Progenitor cell of endocrine pancreas (in vitro differentiated cells): ENCODE measurements at places on chromosomes 1 and 21. TPM values are rescaled to one million over a fixed set of nuclear protein-coding genes. Genes with fewer than 3 reads are reported as not detected.

GRCh38 chr1:47181955-47182675 is 7.7 kb downstream of the PDZK1IP1 start:
- DNase-seq: no peak

DNA sequence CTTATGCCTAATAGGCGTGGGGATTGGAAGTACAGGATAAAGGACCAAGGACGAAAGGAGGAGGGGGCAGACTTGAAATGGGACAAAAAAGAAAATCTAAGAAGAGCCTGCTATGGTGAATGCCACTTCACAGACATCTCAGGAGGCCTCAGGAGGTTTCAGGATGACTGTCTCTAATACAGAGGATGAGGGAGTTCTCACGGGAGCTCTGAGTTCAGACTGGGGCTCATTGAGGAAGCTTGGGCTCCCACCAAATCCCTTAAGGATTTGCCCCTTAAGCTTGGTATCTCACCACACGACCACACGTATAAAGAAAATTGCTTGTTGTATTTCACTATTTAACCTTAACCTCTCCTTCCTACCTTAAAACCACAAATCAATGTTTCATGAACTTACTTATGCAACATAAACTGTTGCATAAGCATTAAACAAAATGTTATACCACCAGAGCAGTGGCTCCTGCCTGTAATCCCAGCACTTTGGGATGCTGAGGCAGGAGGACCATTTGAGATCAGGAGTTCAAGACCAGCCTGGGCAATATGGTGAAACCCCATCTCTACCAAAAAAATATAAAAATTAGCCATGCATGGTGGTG is 12.4 kb downstream of the SLC30A1 start:
- DNase-seq: no peak

- no peak for DNase-seq
Observed at GRCh38 chr21:41008974-41009373, 159.0 kb upstream of the BACE2 start.

- no peak for DNase-seq
Observed at GRCh38 chr1:185042737-185043136, 2.6 kb upstream of the RNF2 start.

GRCh38 chr1:77430966-77431690 is 149.3 kb downstream of the AK5 start:
- no peak for DNase-seq

GRCh38 chr1:89954401-89954800 is 40.5 kb upstream of the ZNF326 start:
- DNase-seq: no peak

DNA sequence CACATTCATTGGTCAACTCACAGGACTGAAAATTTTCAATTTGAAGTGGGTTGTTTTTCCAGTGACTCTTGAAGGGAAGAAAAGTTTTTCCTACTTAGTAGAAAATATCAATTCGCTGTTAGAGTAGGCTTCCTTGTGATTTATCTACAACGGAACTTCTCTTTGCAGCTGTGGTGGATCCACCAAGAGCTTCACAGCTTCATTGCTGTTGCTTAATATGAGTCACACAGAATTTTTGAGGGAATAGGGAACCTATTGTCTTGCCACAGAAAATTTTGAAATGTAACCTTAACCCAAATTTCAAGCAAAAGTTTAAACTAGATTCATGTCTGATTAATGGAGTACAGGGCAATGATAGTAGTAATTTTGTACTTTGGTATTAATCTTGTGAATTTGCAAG is 58.4 kb upstream of the IFI44L start:
- no peak for DNase-seq

- no peak for DNase-seq
Observed at GRCh38 chr1:234725177-234726132, 115.5 kb upstream of the IRF2BP2 start.

- no peak for DNase-seq
Observed at GRCh38 chr1:234987415-234988154, 141.1 kb downstream of the TOMM20 start.

GRCh38 chr1:15088281-15088971 is 65.1 kb upstream of the TMEM51 start:
- no peak for DNase-seq

DNA sequence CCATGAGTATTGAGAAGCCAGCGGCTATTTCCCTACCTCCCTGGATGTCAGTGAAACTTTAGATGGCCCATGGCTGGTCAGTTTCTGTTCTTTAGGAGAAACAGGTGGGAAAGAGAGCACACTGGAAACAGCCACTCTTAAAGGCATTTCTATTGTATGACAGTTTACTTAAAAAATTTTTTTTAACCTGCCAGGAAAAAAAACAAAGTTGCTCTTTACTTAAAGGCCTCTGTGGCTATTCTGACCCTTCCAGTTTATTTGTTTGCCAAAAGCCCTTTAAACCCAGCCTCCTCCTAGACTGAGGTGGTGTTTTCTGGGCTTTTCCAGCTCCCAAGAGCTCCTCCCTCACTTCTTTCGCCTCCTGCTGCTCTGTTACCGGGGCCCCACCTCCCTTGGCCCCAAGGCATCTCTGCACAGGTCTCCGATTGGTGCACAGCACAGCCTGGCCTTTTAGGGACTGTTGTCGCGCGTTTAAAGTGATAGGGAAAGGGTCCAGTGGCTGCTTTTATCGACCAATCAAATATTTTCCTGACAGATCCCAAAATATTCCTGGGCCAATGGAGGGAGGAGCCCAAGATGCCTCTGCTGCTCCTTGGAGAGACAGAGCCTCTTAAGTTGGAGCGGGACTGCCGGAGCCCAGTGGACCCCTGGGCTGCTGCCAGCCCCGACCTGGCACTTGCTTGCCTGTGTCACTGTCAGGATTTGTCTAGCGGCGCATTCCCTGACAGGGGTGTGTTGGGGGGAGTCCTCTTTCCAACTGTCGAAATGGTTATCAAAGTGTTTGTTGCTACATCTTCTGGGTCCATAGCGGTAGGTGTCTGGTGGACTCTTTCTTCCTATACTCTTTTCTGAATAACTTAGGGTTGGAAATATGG is at the start of gene SH3BGR:
TSS of gene SH3BGR (plus strand) at position 639 of the 875 bp plus-strand sequence. CDS start at position 766, 127 bp downstream.
- DNase-seq: no peak

DNA sequence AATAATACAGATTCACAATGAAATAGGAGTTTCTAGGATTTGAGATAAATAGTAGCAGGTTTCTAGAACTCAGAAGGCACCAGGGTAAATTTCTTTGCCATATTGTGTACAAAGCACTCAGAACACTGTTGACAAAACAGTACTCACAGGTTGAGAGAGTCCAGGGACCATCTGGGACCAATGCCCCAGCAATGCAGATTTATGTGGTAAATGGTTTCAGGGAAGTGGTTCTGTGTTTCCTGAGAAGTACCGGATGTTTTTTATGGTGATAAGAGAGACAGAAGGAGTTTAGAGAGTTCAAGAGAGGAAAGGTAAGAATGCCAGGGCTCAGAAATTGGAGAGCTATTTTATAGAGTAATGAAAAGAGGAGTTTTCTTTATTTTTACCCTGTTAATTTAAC is 29.6 kb upstream of the DIPK1A start:
- no peak for DNase-seq

DNA sequence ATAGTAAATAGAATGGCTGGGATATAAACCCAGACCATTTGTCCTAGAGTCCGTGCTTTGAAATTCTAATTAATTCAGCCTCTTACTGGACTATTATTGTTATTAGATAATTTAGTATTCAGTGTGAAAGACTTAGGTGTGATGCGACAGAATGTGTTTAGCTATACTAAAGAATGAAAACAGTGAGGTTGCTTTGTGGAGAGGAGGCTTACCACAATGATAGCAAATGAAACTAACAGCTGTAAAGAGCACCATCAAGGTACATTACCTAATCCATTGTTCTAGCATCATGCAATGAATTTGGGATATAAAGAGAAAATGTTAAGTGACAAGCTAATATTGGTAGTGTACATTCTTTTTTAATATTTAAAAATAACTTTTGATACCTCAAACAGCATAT is 911.1 kb downstream of the KCNT2 start:
- DNase-seq: no peak

DNA sequence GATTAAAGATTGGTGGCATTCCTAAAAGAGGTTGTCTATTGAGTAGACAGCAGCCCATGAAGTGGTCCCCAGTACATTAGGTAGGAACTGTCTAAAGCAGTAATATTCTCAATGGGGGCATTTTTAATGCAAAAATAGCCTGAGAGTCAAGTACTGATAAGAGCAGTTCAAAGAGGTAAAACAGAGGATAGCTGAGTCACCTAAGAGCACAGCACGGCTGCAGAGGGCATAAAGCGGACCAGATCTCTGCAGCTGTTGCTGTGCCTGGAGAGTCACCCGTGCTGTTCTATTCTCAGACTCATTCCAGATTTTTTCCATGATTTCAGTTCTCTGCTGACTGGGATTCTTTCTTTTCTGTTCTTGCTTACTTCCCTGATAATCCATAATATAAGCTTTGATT is 313.2 kb downstream of the OLFM3 start:
- no peak for DNase-seq

GRCh38 chr21:33133892-33134291 is 64.0 kb downstream of the OLIG1 start:
- DNase-seq: no peak

- no peak for DNase-seq
Observed at GRCh38 chr1:233340966-233341516, 13.5 kb downstream of the MAP3K21 start.

GRCh38 chr21:40840401-40841125 is 6.4 kb downstream of the DSCAM start:
- DNase-seq: no peak

DNA sequence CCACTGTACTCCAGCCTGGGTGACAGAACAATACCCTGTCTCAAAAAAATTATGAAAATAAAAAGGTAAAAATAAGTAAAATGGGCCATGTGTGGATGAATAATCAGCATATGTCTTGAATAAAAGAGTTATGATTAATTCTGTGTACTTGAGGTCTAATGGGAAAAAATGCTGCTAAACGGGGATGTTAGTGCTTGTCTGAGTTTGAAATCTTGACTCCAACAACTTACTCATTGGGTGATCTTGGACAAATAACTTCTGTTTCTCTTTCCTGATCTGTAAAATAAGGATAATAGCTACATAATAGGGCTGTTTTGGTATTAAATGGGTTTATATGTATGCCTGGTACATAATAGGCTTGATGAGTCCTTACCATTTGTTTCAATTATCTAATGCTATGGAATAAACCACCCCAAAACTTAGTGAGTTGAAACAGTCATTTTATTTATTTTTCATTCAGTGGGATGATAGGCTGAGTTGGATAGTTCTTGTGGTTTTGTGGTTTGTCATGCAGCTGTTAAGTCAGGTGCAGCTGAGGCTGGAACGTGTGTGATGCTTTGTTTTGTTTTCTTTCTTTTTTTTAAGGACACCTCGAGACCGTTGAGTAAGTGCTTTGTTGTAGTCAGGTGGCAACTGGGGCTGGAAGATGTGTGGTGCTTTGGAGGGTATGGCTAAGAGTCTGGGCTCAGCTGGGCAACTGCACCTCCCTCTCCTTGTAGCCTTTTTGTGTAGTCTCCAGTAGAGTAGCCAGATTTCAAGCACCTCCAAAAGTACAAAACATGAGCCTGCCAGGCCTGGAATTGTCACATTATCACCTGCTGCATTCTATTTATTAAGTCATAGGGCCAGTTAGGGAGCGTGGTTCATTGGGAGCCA is 4.9 kb downstream of the MDM4 start:
- DNase-seq: no peak

- no peak for DNase-seq
Observed at GRCh38 chr1:160209321-160210046, 4.3 kb downstream of the PEA15 start.

- DNase-seq: no peak
Observed at GRCh38 chr1:29713857-29714256, 477.5 kb downstream of the PTPRU start.

GRCh38 chr1:24963943-24964693 is 34.0 kb upstream of the RUNX3 start:
- DNase-seq: no peak

GRCh38 chr1:2235300-2235998 is 7.3 kb downstream of the SKI start:
- no peak for DNase-seq

GRCh38 chr1:184691719-184692324 is 62.8 kb downstream of the EDEM3 start:
- DNase-seq: no peak

- DNase-seq: no peak
Observed at GRCh38 chr1:245825128-245825901, 670.5 kb downstream of the KIF26B start.

DNA sequence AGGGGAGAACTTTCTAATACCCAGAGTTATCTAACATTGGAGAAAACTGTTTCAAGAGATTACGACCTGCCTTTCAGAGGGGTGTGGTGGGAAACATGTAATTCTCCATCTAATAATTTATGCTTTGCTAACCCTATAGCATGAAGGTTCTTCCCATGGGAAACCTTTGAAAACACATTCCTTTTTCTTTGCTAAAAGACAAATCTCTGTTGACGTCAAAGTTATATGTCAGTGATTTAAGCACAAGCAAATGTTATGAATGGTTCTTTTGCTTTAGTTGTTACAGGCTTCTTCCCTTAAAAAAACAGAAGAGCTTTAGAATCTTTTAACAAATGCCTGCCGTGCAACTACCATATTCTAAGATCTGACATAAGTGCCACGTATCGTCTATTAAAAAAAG is 19.2 kb downstream of the FMO2 start:
- no peak for DNase-seq

GRCh38 chr1:172515436-172515835 is 17.5 kb upstream of the SUCO start:
- no peak for DNase-seq

DNA sequence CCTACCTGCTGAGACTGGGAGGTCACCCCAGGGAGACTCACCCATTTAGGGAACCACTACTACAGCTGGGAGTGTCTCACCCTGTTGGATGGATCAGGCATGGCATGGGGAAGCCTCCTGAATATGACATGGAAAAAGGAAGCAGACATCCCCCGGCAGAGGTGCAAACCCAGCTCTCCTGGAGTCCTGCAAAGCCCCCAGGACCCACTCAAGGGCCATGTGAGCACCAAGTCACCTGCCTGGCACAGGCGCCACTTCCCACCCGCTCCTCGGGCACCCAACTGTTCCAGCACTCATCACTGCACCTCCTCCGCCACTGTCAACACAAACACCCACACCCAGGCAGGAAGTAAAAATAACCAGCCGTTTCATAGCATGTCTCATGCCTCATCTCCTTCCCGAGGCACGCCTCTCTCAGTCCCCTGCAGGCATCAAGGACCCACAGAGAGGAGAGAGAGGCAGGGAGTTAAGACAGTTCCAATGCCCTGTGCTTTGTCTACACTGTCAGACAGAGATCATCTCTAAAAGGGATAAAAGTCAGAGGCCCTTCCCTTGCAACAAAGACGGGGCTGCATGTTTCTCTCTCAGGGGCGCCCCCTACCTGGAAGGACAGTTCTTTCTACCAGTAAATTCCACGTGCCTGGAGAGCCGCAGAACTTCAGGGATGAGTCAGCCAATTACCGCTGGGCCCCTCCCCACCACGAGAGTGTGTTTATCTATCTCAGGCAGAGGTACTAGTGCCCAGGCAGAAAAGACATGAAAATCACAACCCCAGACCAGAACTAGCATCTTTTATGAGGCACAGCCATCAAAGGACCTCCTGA is 150.1 kb upstream of the SOD1 start:
- no peak for DNase-seq

PLA2G2D gene
- not detected in 2 replicates for total RNA-seq

RGS16 gene
- total RNA-seq: 0.98 and 1.5 TPM in 2 replicates

MIA3 gene
- 67.1 and 68.6 TPM in 2 replicates for total RNA-seq

CA14 gene
- total RNA-seq: 13.1 and 16.6 TPM in 2 replicates

FCN3 gene
- total RNA-seq: not detected in 2 replicates

C1orf94 gene
- not detected in 2 replicates for total RNA-seq

FBXO2 gene
- 5.6 and 6.3 TPM in 2 replicates for total RNA-seq

OLFML3 gene
- 12.9 and 14.7 TPM in 2 replicates for total RNA-seq

SYDE2 gene
- 24.2 and 24.6 TPM in 2 replicates for total RNA-seq

FCRL1 gene
- total RNA-seq: not detected in 2 replicates
